Activated T-cell treated with anti-CD3 and anti-CD28 coated beads, Interleukin-2, amount 50 U/mL, for 48 hours (primary cell): ENCODE measurements at places on chromosomes 11 and 22.

GRCh38 chr11:14079011-14079410, 116.5 kb downstream of the SPON1 start:
- no peak for DNase-seq

DNA sequence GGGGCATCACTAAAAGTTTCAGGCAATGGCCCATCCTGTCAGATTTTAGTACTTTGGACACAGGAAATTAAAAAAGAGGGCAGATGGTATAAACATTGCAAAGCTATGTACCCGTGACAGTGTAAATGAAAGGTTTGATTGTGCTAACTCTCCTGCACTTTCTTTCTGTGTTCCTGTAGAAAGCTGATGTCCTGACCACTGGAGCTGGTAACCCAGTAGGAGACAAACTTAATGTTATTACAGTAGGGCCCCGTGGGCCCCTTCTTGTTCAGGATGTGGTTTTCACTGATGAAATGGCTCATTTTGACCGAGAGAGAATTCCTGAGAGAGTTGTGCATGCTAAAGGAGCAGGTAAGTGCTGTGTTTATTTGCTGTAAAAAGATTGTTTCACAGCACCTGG, 10.3 kb downstream of the CAT start:
- no peak for DNase-seq

DNA sequence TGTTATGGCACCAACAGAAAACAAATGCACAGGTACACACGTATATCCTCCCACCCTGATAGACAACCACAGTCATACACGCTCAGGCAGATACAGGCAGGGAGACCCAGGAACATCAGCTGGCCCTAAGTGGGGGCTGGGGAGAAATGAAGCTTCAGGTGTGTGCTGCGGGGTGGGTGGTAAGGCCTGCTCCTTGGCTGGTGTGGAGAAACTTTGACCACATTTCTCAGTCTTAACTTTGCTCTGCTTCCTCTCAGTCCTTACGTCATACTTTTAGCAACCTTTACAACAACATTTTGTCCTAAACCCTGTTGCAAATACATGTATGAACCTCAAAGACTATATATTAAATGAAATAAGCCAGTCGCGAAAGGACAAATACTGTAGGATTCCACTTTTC, 6.7 kb upstream of the ANAPC15 start:
- no peak for DNase-seq

GRCh38 chr11:69064394-69064957, 15.7 kb downstream of the TPCN2 start:
- no peak for DNase-seq

DNA sequence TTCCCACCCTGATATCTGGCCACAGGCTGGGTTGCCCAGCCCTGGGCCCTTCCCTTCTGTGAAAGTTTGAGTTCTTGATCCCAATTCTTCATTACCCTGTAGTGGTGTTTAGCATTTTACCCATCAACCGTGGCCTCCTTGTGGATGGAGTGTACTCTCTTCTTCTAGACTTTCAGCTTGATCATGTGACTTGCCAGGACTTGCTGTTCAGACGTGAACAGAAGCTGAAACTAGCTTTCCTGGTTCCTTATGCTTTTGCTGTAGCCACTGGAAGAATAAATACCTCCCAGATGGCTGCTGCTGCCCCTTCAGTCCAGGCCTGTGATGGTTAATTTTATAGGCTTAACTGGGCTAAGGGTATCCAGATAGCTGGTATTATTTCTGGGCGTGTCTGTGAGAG, 32.7 kb upstream of the DAGLA start:
- DNase-seq, result no peak

DNA sequence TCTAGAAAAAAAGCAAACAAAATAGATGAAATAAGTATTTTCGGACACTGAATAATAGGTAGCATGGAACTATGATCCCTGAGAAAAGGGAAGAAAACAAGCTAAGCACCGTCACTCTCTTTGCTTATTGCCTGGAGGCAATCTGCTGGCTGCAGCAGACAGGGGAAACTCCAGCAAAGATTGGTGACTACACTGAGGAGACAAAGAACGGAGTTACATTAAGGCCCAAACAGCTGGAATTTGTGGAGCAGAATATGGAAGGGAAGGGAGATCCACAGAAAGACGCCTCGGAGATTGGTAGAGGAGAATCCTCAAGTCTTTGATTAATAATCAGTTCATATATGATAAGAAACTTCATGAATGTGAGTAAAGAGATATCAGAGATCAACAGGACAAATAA, 150.2 kb downstream of the TYR start:
- no peak for DNase-seq

DNA sequence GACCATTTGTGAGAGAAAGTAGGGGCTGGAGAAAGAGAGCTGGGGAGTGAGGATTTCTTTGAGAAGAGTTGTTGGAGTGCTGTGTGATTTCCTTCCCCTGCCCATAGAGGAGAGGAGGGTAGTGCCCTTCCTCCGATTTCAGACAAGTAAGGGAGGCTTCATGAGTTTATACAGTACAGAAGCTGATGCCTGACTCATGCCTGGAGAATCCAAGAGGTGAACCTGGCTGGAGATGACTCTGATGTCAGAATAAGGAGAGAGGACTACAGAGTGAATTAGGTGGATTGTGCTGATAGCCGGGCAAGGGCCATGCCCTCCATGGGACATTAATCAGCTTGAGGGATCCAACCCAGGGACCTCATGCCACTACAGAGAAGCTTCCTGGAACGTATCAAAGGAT, 91.6 kb downstream of the FAR1 start:
- DNase-seq, result no peak

DNA sequence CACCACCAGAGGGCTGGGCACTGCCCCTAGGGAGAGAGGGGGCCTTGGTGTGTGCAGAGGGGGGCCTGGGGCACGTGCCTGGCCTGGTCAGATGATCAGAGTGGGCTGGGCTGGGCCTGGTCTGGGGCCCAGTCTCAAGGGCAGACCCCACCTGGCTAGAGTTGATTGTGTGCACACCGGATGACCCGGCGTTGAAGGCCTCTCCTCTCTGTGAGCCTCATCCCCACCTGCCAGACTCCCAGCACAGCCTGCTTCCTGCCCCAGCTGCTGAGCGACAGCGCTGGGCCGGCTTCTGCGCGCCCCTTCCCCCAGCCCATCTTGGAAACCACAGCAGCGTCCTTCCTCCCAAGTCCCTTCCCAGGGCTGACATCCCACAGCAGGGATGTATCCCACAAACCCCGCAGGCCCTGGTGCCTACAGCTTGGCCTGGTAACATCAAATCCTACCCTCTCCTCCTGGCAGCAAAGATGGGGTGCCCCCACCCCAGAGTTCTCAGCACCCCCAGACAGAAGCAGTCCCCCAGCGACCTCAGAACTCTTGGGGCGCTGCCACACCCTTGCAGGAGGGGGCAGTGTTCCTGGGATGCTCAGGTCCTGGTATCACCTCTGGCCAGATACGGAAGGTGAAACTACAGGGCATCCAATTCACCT, 11.0 kb upstream of the TSSC4 start:
- DNase-seq, result no peak
